Kasumi-1 (cell line): ENCODE measurements at places on chromosomes 13 and 19.
A peak's percentile ranks its signal among the peaks of the same experiment; 100 is the strongest.

- DNase-seq = peak; percentile 43
These were observed 27.9 kb upstream of the NDUFS7 start for GRCh38 chr19:1355568-1356507.

GRCh38 chr19:48645620-48646000 lies 377 bp downstream of the CA11 start:
- no peak for DNase-seq

- no peak for DNase-seq
These were observed 72.2 kb downstream of the RASA3 start for GRCh38 chr13:114059946-114060860.

DNA sequence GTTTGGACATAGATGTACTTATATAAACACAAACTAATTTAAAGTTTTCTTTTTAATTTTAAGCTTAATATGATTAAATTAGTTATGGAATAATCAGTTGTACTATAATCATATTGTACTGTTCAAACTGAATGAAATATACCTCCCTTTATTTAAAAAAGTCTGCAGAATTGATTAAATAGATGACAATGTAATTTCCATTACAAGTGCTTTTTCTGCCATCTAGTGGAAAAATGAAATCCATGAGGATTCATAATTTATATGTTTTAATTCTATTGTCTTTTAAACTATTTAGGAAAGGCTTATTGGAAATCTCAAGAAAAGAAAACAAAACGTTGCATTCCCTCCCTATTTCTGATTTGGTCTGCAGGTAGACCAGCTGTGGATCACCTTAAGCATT lies 30.9 kb downstream of the MZT1 start:
- DNase-seq = peak; percentile 28

DNA sequence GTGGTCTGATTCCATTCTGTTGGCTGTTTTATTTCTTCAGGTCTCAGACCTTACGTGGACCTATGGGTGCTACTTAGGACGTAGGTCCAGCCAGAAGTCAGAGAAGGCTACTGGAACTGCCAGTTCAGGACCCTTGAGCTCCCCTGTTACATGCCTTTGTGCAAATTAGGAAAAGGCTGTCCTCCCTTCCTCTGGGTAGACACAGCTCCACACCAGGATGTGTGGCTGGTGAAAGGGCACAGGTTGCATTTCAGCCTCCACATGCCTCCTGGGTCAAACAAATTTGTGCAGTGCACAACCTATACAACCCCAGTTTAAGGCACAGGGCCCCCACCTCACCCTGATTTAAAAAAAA lies 43.9 kb upstream of the MAP3K10 start:
- DNase-seq = no peak

- DNase-seq = no peak
These were observed 4.0 kb downstream of the S1PR5 start for GRCh38 chr19:10513223-10513622.

- peak; percentile 90 for DNase-seq
These were observed 39.1 kb downstream of the PCDH8 start for GRCh38 chr13:52809310-52809769.

GRCh38 chr13:42035905-42036521 lies 12.4 kb upstream of the DGKH start:
- DNase-seq = no peak

DNA sequence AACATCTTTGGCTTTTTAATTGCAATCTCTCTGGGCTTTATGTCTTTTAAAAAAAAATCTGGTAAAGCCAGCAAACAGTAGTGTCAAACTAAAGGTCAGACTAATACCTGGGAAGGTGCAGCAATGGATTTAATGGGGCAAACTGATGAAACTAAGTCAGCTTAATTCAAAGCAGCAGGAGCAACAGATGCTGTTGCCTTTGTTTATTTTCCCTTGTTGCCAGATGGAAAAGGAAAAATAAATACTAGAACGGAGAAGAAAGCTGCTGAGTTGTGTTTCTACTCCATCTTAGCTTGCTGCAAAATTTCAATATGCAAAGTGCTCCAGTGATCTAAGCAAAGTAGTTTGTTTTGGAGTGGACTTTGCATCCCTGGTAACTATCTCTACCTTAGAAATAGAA lies 1097.8 kb downstream of the PCDH17 start:
- no peak for DNase-seq

- DNase-seq = no peak
These were observed 736.3 kb upstream of the KLHL1 start for GRCh38 chr13:70844391-70845108.

DNA sequence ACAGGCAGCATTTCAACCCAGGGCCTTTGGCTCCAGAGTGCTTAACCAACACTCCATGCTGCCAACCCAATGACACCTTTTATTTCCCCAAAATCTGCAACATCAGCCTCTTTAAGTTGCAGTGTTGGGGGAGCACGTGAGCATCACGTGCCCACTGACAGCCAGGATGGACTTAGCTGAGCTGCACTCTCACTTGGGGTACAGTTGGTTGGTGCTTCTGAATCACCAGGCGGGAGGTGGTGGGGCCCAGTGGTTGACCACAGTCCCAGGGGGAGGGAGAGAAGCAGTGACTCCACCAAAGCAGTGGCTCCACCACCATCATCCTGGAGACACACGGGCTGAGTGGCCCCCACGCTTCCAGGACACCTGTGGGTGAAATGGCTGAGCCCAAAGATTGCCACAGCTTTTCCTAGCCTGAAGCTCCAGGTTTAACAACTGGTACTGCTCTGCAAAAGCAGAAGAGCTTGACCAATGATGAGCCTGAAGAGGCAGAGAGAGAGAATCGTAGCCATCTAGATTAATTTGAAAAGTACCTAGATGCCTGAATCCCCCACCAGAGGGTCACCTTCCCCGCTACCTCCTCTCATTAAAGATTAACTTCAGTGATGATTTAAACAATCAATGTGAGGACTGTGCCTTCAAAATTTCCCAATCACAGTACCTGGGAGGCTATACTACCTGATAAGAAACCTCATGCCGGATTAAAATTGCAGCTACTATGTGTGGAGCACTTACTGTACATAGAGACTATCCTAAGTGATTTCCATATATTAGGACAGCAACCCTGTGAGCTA lies 193.8 kb downstream of the FOXO1 start:
- DNase-seq = no peak

- DNase-seq = peak; percentile 62
These were observed 6.2 kb upstream of the WBP4 start for GRCh38 chr13:41054919-41055619.

DNA sequence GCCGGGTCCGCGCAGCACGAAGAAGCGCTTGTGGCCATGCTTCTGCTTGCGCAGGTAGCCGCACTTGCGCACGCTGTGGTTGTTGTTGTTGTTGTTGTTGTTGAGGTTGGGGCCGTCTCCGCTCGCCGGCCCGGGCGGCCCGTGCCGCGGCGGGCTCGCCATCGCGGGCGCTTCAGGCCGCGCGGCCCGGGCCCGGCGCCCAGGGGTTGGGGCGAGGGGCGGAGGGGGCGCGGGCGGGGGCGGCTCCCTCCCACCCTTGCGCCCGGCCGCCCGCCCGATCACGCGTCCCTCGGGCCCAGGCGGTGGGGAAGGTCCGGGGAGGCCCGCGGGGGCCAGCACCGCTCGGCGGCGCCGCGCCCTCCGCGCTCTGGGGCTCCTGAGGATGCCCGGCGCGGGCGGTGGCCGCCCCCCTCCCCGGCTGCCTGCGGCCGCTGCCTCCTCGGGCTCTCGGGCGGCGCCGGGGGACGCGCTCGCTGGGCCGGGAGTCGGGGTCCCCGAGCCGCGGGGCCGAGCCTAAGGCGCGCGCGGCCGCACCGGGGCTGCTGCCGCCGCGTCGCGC lies 412 bp downstream of the IRS2 start:
- DNase-seq = no peak

DNA sequence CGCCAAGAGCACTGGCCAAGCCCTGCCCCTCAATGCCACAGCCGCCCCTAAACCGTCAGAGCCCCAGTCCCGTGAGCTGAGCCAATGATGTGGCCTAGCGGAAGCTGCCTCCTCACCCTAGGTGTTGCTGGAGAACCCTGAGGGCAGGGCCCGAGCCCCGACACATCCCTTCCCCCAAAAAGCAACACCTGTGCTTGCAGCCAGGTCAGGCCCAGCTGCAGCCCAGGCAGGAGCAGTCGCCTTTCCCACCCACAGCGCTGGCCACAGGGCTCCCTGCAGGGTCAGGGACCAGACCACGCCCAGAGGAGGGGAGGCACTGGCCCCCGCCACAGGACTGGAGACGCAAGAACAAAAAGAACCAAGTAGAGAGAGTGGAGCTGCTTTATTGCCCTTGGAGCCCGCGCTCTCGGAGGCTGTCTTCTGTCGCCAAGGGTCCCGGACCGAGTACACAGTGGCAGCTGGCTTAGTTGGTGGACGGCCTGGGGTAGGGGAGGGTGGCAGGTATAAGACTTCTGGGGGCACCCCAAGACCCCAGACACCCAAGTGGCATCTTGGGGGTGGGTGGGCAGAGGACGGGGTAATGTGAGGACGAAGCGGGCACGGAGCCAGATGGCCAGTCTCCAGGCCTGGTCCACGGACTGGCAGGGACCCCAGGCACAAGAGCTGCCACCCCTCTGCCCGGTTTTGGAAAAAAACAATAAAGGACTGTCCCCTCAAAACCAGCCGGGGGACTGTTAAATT lies 3.3 kb downstream of the P2RY11 start:
- no peak for DNase-seq

DNA sequence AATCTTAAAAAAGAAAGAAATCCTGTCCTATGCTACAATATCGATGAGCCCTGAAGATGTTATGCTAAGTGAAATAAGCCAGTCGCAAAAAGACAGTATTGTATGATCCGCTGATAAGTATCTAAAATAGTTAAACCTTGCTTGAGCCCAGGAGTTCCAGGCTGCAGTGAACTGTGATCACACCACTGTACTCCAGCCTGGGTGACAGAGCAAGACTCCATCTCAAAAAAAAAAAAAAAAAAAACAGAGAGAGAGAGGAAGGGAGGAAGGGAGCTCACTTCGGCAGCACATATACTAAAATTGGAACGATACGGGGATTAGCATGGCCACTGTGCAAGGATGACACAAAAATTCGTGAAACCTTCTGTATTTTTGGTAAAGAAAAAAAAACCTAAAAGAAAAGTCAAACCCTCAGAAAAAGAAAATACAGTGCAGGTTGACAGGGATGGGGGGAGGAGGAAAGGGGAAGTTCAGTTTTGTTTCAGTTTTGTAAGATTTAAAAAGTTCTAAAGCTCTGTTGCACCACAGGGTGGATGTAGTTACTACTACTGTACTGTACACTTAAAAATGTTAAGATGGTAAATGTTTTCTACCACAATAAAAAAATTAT lies 8.4 kb downstream of the CLASRP start:
- peak; percentile 86 for DNase-seq
